ENCODE measurements at places on chromosomes 6 and 20. TPM values are rescaled to one million over a fixed set of nuclear protein-coding genes. Genes with fewer than 3 reads are reported as not detected.
A peak's percentile ranks its signal among the peaks of the same experiment; 100 is the strongest.

The RAMACL gene
- 0.71 TPM for total RNA-seq

The POPDC3 gene
- total RNA-seq = 48.5 TPM

The ATRN gene
- 23.6 TPM for total RNA-seq

The PKIB gene
- 1.6 TPM for total RNA-seq

The HRH3 gene
- total RNA-seq = 0.35 TPM

The ETV7 gene
- total RNA-seq = 0.04 TPM

The C6orf118 gene
- 0.89 TPM for total RNA-seq

GRCh38 chr6:11732036-11732631, 46.5 kb downstream of the ADTRP start:
- H3K27ac ChIP-seq = peak overlapping the region; percentile 45
- no peaks in the 10 kb centered on the region for H3K36me3 ChIP-seq
- no peaks in the 10 kb centered on the region for H3K27me3 ChIP-seq
- H3K4me3 ChIP-seq = no peak overlapping the region

- H3K27me3 ChIP-seq = no peaks in the 10 kb centered on the region
- no peak for DNase-seq
- H3K27ac ChIP-seq = no peak overlapping the region
- no peaks in the 10 kb centered on the region for H3K36me3 ChIP-seq
- H3K4me1 ChIP-seq = no peaks in the 10 kb centered on the region
- H3K4me3 ChIP-seq = no peak overlapping the region
These were observed 50.0 kb upstream of the ESR1 start for GRCh38 chr6:151757506-151757955.

DNA sequence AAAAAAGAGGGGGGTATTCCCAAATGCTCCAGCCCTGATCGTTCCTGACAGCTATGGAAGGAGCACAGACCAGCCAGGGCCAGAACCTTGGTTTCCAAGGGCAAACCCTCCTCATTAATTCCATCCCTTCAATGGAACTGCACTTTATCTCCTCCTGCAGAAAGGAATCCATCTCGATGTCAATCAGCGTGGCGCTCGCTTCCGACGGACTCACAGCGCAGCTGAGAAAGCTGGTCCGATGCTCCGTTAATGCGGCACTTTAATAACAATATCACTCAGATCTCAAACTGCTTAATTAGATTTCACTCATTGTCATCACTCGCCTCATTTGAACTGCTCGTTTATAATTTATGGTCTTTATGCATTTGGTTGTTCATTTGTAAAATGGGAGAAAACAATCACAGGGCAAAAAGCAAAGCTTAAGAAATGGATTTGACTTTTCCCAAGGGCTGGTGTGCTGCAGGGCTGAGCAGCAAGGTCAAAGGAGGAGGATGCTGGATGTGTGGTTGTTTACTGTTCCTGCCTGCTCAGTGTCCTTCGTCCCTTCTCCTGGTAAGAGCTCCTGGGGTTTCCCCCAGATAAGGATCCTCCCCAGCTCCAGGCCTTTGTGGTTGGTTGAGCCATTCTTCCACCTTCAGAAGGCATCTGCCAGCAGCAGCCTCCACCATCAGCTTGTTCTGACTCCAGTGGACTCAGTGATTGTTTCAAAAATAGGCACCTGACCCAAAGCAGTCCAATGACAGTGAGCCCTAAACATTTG, 152.7 kb downstream of the ANKRD60 start:
- no peak overlapping the region for H3K27ac ChIP-seq
- H3K4me3 ChIP-seq = no peak overlapping the region
- DNase-seq = no peak
- H3K27me3 ChIP-seq = peaks cover 3% of the 10 kb centered on the region

DNA sequence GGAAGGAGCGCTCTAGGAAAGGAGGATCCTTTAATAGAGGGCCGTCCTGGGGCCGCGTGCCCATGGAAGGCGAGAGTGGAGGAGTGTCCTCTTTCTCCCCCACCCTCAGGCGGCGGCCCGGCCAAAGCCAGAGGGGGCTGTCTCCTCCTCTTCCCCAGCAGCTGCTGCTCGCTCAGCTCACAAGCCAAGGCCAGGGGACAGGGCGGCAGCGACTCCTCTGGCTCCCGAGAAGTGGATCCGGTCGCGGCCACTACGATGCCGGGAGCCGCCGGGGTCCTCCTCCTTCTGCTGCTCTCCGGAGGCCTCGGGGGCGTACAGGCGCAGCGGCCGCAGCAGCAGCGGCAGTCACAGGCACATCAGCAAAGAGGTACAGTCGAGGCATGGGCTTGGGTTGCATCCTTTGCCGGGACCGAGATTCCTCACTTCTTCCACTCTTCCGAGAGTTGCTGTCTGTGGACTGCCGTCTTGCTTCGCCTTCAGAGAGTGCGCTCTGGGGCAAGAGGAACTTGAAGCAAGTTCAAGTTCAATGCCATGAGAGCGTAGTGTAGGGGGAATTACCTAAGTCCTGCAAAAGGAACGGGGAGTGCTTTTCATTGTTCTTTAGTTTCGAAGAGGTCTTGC, at the start of gene LAMA2:
TSS of gene LAMA2 (plus strand) at position 148 of the 621 bp plus-strand sequence. CDS start at position 256, 108 bp downstream.
- no peaks in the 10 kb centered on the region for H3K36me3 ChIP-seq
- H3K4me1 ChIP-seq = peaks cover 5% of the 10 kb centered on the region
- DNase-seq = peak; percentile 97

DNA sequence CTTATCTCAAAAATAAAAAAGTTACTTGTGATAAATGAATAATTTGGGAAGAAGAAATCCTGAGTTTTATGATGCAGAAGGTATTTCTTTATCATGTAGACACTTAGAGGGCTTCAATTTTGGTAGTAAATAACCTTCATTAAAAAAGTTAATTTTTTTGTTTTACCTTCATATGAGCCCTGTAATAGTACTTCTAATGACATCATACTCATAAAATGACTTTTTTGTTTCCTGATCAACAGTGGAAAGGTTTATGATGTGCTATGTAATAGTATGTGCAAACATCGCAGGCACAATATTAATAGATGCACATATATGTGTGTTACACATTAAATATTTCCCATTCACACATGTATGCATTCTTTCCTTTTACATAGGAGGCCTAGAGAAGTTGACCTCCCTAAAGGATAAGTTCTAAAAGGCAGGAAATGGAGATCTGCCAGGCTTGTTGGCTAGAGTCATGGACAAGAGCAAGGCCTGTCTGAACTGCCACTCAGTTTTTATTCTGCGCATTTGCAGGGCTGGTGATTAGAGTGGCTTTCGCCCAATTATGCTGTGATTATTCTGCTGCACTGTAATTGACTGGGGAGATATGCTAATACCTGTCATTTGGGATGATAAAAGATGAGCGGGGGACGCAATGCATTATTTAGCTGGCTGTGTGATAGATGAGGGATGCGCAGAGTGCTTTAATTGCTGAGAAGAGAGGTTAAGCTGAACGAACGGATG, 272.6 kb downstream of the TMEM242 start:
- H3K4me3 ChIP-seq = no peak overlapping the region
- peak; percentile 70 for DNase-seq
- peaks cover 3% of the 10 kb centered on the region for H3K4me1 ChIP-seq
- H3K27ac ChIP-seq = peak overlapping the region; percentile 42

DNA sequence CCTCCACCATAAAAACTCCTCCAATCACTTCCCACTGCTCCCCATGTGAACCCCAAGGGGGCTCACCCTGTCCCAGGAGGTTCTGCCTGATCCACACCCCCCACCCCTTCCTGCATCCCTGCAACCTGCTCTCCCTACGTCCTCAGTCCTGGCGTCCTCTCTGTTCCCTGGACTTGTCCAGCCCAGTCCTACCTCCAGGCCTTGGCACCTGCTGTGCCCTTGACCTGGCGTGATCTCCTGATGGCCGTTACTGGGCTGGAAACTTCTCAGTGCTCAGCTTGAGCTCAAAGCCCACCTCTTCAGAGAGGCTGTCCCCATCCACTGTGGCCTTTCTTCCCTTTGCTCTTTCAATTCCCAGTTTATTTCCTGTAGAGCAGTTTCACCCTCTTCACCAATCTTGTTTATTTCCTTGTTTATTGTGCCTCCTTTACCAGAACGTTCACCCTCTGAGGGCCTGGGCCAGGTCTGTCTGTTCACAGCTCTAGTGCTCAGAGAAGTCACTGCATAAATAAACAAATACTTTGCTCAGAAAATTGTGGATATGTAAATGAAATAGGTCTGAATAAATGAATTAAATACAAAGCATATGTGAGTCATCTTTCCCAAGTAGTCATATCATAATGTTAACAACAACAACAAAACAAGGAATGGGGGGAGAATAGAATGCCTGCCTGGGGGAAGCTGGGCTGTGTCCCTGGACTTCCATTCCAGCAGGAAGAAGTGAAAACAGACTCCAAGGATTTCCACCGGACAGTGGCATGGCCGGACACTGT, 175.7 kb upstream of the SULF2 start:
- H3K36me3 ChIP-seq = no peaks in the 10 kb centered on the region
- DNase-seq = no peak
- peaks cover 26% of the 10 kb centered on the region for H3K4me1 ChIP-seq
- no peak overlapping the region for H3K4me3 ChIP-seq

DNA sequence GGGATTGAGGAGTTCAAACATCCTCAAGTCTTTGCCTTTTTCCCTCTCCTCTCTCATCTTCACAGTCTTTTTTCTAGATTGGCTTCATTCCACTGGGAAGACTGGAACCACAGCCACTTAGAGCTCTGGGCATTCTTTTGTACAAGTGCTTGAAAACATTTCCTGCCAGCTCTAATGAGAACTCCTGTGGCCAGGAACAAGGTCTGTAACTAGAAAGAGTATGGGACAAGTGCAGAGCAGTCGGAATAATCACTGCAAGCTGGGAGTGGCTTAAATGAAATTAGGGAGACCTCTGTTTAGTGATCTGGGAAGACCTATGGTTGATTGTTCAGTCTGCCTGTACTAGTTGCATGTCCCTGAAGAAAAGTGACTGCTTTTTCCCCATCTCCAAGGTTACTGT, 41.0 kb upstream of the SMIM8 start:
- no peak overlapping the region for H3K4me3 ChIP-seq
- DNase-seq = no peak
- H3K27me3 ChIP-seq = no peaks in the 10 kb centered on the region
- no peaks in the 10 kb centered on the region for H3K36me3 ChIP-seq
- no peaks in the 10 kb centered on the region for H3K4me1 ChIP-seq

- H3K36me3 ChIP-seq = no peaks in the 10 kb centered on the region
- no peaks in the 10 kb centered on the region for H3K27me3 ChIP-seq
- no peaks in the 10 kb centered on the region for H3K4me1 ChIP-seq
These were observed 41.0 kb upstream of the HIVEP1 start for GRCh38 chr6:11971154-11971553.

- H3K27me3 ChIP-seq = no peaks in the 10 kb centered on the region
- no peak overlapping the region for H3K4me3 ChIP-seq
- no peaks in the 10 kb centered on the region for H3K36me3 ChIP-seq
These were observed 79.5 kb upstream of the PREP start for GRCh38 chr6:105482227-105482844.

- no peaks in the 10 kb centered on the region for H3K27me3 ChIP-seq
- no peak overlapping the region for H3K27ac ChIP-seq
- H3K4me1 ChIP-seq = no peaks in the 10 kb centered on the region
- no peak overlapping the region for H3K4me3 ChIP-seq
These were observed 1454.4 kb downstream of the HACE1 start for GRCh38 chr6:103405321-103405720.

DNA sequence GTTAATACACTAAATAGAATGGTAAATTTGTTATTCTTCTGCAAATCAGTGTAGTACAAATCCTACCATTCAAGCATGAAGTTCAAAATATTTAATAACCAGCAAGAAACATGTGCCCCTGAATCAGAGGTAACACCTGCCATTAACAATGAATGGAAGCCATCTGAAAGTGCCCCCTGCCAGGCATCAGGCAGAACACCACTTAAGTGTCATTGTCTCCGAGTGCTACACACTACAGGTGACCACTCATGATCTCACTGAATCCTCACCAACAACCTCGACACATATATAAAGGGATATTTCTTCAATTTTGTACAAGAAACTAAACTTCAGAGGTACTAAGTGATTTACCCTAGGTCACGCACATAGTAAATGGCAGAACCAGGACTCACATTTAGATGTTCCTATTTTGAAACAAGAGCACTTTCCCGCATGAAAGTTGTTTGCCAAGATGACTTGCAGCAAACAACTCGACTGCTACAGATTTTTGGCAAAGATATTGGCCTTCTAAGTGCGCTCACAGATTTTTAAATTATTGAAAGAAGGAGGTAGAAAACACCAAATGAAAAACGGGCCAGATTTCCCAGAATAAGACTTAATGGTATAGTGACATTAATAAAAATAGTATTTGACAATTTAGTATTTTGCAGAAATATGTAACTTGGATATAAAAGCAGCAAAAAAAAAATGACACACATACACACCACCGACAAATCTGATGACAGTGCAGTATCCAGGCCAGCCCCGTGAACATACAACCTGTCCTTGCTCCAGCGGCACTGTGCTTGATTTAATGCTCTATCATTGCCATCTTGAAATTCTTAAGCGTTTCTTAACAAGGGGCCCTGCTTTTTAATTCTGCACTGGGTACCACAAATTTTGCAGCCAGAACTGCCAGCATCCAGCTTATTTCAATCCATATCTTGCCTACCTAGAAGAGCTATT, 274.5 kb downstream of the ALDH8A1 start:
- no peak overlapping the region for H3K4me3 ChIP-seq
- peak; percentile 42 for DNase-seq
- no peaks in the 10 kb centered on the region for H3K36me3 ChIP-seq
- H3K4me1 ChIP-seq = peaks cover 6% of the 10 kb centered on the region
- no peaks in the 10 kb centered on the region for H3K27me3 ChIP-seq

DNA sequence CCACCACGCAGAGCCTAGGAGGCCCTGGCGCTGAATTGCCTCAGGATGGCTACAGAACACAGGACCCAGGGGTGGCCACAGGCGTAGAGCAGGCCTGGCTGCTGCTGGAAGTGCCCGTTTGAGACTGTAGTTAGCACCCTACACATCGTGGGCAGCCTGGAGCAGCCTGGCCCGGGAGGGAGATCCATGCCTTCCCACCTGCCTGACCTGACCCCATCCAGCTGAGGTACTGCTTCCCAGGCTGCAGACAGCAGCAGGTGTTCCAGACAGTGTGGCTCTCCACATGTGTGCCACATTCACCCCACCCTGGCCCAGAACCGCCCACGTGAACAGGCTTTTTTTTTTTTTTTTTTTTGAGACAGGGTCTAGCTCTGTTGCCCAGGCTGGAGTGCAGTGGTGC, 20.9 kb upstream of the MAP1LC3A start:
- no peak for DNase-seq
- H3K27ac ChIP-seq = no peak overlapping the region
- H3K36me3 ChIP-seq = peaks cover 81% of the 10 kb centered on the region
- no peaks in the 10 kb centered on the region for H3K27me3 ChIP-seq
- H3K4me1 ChIP-seq = peaks cover 1% of the 10 kb centered on the region

DNA sequence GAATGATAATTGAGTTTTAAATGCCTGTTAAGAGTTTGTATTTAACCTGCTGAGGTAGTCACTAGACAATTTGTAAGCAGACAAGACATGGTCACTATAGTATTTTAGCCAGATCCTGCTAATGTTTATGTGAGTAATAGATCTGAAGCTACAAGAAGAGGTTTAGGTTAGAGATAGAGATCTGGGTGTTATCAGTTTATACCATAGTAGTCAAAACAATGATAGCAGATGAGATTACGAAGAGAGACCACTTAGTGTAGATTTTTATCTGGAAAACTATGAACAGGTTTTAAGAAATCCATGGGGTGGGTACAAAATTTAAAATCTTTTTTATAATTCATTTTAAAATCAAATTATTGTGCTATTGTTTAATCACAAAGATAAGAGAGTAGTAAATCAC, 47.5 kb downstream of the PHIP start:
- no peaks in the 10 kb centered on the region for H3K27me3 ChIP-seq
- H3K4me1 ChIP-seq = no peaks in the 10 kb centered on the region
- no peak overlapping the region for H3K4me3 ChIP-seq
- H3K36me3 ChIP-seq = peaks cover 9% of the 10 kb centered on the region
- no peak for DNase-seq
- no peak overlapping the region for H3K27ac ChIP-seq

GRCh38 chr20:25497586-25498279, 87.6 kb downstream of the NINL start:
- no peaks in the 10 kb centered on the region for H3K27me3 ChIP-seq
- no peak for DNase-seq
- H3K36me3 ChIP-seq = peaks cover 43% of the 10 kb centered on the region
- H3K27ac ChIP-seq = no peak overlapping the region
- H3K4me1 ChIP-seq = peaks cover 3% of the 10 kb centered on the region
